GM12891 (cell line): ENCODE measurements at places on chromosomes 7 and 10.
A peak's percentile ranks its signal among the peaks of the same experiment; 100 is the strongest.

GRCh38 chr7:16071246-16071857 is 350.0 kb downstream of the CRPPA start:
- DNase-seq: peak; percentile 5

DNA sequence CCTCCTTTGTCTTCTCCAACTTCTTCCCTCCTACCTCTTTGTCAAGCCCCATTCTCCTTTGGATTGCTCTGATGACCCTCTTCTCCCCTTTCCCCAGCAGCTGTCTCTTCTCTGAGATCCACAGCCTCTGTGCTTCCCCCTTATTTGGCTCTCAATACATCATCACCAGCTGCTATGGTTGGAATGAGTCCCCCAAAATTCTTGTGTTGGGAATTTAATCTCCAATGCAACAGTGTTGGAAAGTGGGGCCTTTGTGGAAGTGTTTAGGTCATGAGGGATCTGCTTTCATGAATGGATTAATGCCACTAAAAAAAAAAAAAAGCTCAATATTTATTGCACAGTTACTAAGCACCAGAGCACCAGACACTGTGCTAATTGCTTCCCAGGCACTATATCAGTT is 39.2 kb upstream of the FRMD4A start:
- DNase-seq: no peak

DNA sequence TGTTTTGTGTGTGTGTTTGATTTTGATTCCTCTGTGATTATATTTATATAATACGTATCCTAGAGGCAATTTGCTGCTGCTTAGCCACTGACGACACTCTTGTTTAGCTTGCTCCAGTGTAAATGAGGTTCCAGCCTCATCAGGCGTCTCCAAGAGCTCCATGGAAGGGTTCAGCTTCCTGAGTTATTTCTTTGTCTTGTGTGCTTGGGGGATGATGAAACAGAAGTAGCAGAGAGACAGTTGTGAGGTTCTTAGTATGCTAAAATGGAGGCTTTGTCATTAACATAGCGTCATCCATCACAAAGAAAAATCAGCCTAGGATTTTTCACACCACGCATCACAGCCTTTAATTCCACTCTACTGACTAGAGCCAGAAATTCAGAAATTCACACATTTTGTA is 85.1 kb downstream of the KLF6 start:
- no peak for DNase-seq

DNA sequence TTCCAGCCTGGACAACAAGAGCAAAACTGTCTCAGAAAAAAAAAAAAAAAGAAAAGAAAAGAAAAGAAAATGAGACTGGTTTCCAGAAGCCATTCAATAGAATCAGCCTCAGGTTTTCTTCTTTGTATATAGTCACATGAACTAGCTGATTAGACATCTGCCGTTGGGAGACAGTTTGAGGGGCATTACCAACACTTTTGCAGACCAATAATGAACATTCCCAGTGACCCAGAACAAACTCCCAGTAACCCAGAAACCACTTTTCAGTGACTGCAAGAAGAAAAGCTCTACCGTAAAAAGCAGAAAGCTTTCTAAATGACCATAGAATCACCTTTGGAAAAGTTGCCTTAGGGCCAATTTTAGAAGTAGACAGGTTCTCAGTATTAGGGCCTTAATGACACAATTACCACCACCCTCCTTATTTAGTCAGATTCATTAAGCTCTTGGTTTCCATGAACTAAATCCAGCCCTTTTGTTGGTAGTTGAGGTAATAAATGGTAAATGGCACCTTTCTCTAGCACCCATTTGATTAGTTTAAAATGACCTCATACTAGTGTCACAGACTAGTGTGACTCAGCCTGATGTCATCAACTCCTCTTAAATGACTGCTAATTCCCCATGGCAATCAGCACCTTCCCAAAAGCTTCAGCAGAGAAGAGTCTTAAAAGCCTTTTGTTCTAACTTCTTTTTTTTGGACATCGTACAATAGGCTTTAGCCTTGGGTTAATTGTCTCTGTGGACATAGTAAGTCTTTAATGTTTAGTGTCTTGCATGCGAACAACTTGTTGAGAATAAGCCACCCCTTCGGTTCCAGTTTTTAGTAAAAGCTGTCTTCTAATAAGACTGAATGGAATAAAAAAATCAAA is 33.6 kb upstream of the XRCC2 start:
- DNase-seq: no peak

DNA sequence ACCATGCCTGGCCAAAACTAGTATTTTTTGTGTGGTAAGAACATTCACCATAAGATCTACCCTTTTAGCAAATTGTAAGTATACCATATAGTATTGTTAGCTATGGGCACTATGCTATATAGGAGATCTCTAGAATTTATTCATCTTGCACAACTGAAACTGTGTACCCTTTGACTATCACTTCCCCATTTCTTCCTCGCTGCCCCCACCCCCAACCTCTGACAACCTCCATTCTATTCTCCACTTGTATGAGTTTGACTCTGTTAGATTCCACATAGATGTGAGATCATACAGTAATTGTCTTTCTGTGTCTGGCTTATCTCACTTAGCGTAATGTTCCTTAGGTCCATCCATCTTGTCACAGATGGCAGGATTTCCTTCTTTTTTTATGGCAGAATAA is 3.6 kb downstream of the CASP7 start:
- DNase-seq: no peak

DNA sequence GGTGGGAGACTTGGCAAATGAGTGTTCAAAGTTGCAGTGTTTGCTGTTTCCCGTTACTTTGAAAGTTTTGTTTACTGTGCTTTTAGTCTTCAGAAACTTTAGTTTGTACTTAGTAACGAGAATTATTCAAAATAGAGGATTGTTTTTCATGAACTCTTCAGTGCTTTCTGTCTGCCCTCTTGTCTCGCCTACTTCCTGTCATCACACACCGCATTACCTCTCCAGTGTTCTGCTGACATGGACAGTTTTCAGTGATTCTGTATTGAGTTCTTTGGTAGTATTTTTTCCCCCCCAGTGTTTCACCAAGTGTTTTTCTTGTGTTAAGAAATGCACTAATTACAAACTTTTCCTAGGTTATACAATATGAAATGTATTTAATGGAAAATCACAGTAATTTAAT is 207.0 kb downstream of the MLLT10 start:
- no peak for DNase-seq

- DNase-seq: no peak
Measured at GRCh38 chr7:51316262-51316665, 345 bp downstream of the COBL start.

- no peak for DNase-seq
Measured at GRCh38 chr7:136502162-136502561, 366.3 kb upstream of the CHRM2 start.

DNA sequence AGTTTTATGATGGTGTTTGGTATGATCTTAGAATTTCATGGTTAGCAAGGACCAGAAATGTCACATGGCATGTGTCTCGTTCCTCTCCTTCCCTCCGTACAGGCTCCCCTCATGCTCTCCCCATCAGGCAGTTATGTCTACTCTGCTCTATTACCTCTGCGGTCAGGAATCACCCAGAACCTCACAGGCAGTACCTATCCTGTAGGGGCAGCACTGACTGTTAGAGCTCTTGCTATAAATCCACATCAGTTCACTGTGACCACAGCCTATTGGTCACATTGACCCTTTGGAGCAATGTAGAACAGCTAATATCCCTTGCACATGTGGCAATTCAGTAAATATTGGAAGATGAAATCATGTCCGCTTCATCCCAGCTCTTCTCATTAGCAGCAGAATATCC is 151.8 kb downstream of the WNT2 start:
- DNase-seq: no peak

GRCh38 chr7:107579885-107580715 is at the start of gene BCAP29:
TSS of gene BCAP29 (plus strand) at chr7:107580246. CDS start at chr7:107580773, 527 bp downstream.
- peak; percentile 74 for DNase-seq

GRCh38 chr10:99279626-99280111 is 44.0 kb upstream of the HPSE2 start:
- no peak for DNase-seq

DNA sequence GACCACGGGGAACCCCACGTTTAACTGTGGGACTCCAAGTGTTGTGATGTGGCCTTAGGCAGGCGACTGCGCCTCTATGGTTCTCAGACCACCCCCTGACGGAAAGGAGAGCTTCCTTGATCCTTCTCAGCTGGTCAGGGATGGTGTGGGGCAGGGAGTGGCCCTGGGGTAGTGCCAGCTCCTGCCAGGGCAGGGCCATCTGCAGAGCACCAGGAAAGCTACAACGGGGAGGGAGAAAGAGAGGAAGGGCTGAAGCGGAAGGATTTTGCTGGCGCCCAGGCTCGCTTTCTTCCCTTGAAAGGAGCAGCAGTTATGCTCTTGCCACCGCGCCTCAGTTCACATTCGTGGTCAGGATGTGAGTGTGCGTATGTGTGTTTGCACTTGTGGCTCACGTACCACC is 74.9 kb upstream of the PCBD1 start:
- no peak for DNase-seq

GRCh38 chr7:65295409-65295808 is 78.2 kb upstream of the ZNF92 start:
- no peak for DNase-seq

- DNase-seq: no peak
Measured at GRCh38 chr10:63720072-63720537, 198.9 kb downstream of the REEP3 start.

DNA sequence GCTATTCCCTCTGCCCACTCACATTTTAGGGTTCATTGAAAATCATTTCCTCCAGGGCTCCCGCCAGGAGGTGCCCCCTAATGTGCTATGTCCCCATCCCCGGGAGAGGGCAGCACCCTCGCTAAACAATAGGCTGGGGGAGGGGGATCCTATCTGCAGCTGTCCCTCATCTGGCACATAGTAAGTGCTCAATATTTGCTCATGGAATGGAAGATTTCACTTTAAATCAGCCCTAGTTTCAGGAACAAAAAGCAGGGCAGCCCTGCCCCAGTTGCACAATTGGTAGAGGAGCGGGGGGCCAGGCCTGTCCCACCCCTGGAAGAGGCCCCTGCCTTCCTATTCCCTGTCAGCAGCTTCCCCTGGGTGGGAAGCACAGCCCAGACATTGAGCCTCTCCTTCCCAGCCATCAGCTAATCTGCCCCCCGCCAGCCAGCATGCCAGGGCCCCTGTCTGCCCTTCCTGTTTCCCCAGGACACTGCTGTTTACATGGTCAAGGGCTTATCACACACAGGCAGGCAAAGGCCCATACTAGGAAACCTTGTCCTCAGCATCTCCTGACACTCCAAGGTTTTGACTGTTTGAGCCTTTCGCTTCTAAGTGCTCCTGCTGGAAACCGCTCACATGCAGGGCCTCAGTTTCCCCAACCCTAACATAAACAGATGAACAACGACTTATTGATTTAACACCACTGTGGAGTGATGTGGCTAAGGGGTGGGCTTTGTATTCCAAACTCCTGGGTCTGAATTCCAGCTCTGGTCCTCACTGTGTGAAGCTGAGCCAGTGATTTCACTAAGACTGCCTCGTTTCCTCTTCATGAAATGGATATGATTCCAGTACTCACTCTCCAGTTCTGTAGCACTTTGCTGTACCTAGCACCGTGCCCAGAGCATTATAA is 130.7 kb upstream of the ZMIZ1 start:
- DNase-seq: peak; percentile 43

GRCh38 chr10:62760401-62760800 is 44.1 kb upstream of the ADO start:
- no peak for DNase-seq

DNA sequence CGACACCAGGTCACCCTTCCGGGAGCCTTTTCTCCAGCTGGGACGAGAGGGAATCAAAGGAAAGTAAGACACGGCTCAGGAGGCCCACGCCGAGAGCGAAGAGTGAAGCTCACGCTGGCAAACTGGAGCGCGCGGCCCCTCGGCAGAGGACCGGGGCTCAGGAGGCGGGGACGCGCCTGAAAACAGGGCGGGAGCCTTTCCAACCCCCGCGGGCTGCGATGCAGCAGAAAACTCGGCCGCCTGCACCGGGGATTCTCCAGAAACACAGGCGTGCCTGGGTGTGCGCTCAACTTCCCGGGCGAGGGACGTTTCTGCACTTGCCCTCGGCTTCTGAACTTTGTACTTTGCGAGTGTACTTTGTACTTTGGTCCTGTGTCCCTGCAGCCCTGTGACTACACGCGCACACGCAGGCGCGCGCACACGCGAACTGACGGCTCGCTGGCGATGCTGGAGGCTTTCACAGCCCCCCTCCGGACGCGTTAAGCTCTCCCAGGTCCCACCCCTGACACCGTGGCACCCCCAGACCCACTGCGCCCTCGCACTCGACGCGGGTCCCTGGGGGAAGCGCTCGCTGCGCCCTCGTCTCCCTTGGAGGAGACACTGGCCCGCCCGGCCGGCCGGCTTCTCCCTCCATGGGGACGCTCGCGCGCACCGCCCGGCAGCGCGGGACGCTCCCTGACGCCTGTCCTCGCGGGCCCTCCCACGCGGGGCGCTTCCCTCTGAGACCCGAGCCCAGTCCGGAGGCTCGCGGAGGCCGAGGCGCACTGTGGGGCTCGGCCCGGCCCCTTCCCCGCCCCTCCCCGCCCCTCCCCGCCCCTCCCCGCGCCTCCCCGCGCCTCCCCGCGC is 588 bp upstream of the PAOX start:
- DNase-seq: no peak

DNA sequence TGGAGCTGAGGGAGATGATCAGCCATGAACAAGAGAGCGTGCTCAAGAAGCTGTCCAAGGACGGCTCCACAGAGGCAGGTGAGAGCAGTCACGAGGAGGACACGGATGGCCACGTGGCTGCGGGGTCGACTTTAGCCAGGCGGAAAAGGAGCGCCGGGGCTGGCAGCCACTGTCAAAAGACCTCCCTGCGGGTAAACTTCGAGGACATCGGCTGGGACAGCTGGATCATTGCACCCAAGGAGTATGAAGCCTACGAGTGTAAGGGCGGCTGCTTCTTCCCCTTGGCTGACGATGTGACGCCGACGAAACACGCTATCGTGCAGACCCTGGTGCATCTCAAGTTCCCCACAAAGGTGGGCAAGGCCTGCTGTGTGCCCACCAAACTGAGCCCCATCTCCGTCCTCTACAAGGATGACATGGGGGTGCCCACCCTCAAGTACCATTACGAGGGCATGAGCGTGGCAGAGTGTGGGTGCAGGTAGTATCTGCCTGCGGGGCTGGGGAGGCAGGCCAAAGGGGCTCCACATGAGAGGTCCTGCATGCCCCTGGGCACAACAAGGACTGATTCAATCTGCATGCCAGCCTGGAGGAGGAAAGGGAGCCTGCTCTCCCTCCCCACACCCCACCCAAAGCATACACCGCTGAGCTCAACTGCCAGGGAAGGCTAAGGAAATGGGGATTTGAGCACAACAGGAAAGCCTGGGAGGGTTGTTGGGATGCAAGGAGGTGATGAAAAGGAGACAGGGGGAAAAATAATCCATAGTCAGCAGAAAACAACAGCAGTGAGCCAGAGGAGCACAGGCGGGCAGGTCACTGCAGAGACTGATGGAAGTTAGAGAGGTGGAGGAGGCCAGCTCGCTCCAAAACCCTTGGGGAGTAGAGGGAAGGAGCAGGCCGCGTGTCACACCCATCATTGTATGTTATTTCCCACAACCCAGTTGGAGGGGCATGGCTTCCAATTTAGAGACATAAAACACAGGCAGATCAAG is 3.3 kb downstream of the GDF2 start:
- no peak for DNase-seq

- no peak for DNase-seq
Measured at GRCh38 chr10:89550509-89550908, 15.1 kb upstream of the SLC16A12 start.

- DNase-seq: no peak
Measured at GRCh38 chr7:155353256-155353897, 55.7 kb downstream of the INSIG1 start.
